GM12891 (cell line): ENCODE measurements at places on chromosomes 11 and 22.

GRCh38 chr11:64726867-64727530 lies 4.0 kb upstream of the NRXN2 start:
- DNase-seq, result no peak

DNA sequence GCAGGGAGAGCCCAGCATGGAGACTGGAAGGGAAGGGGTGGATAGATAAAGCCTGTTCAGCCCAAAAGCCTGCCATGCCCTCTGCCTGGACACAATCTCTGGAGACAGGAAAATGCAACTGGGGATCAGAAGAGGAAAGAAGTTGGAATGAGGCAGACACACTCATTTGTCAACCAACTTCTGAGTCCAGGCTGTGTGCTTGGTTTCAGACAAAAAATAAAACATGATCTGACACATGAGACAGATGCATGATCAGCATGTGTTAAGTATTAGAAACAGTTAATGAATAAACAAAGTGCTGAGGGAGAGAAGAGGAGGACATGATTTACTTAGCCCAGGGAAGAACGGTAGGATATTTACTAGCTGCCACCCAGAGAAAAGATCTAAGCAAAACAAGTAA lies 839 bp downstream of the LRRN4CL start:
- no peak for DNase-seq

GRCh38 chr11:76654298-76654851 lies 16.2 kb downstream of the LRRC32 start:
- DNase-seq, result no peak

DNA sequence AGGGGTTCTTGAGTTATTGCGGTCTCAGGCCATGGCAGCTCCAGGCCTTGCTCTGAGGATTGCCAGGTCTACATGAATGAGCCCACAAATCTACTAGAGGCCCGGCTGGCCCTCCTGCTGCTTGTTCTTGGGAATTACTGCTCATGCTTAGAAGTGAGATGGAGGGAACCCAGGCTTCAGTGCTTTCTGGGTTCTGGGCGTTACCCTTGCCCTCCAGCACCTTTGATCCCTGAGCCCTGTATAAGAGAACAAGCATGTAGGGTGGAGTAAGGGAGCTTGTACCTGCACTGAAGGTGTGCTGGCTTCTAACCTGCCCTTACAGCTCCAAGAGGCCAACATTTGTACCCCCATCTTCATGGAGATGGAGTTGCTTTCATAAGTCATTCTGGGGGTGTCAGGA lies 4.0 kb downstream of the NAA40 start:
- no peak for DNase-seq

GRCh38 chr11:117144477-117145392 lies 648 bp downstream of the PAFAH1B2 start:
- DNase-seq, result peak; percentile 46

GRCh38 chr11:92830377-92831155 lies 138.9 kb upstream of the MTNR1B start:
- DNase-seq, result no peak

DNA sequence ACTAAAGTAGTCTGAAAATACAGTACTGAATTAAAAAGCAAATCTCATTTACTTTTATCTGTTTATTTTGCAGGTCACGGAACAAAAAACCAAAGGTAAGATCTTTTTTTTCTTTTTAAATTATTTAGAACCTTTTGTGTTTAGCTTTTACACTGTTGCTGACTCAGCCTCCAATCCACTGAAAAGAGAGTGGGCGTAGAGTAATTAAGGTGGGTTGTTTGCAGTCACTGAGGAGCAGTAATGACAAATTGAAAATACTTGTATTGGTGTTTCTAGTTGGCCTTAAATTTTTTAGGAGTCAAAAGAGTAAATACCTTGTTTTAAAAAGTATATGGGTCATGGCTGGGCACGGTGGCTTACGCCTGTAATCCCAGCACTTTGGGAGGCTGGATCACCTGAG lies 73.4 kb downstream of the TNRC6B start:
- no peak for DNase-seq

GRCh38 chr11:122681070-122681469 lies 25.5 kb downstream of the UBASH3B start:
- DNase-seq, result no peak
